ENCODE measurements at places on chromosomes 2 and 18. TPM values are rescaled to one million over a fixed set of nuclear protein-coding genes. Genes with fewer than 3 reads are reported as not detected.

The ALPI gene
- total RNA-seq, result 0.19 TPM

DNA sequence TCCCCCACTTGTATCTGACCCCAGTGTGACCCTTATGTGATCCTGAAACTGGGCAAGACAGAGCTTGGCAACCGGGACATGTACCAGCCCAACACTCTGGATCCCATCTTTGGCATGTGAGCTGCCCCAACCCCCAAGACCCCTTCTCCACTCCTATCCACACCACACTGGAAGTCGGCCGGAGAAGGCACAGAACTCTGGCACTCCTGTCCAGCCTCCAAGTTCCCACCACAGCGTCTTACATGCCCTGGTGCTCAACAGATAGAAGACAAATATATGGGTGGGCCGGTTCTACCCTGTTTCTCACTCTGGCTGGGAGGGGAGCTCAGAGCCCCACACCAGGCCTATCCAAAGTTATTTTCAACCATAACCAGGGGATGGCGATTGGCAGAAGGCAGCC lies 40.8 kb downstream of the LMAN2L start:
- no peak for DNase-seq

- no peak for DNase-seq
Observed at GRCh38 chr2:145591109-145591809, 1071.3 kb upstream of the ZEB2 start.

The MCFD2 gene
- 46.7 TPM for total RNA-seq

DNA sequence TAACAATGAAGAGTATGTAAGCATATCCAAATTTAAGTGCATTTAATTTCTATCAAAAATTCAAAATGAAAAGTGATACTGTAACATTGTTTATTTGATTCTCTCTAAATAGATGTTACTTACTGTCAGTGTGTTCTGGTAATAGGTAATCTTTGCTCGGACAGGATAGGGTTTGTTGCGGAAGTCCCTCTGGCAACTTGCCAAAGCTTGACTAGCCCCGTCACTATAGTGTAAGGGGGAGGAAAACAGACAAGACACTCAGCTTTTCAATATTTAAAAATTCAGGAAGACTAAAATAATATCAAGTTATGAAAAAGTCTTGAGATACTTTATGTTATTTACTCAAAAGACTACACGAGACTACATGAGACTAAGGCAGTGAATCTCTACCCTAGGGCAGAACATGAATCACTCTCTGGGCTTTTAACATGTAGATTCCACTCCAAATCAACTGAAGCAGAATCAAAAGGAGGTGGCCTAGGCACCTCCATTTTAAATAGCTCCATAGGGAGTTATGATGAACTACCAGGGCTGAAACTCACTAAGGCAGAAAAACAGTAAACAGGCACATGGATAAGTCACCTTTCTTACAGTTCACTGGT lies 5.9 kb downstream of the LMAN1 start:
- DNase-seq, result no peak

GRCh38 chr2:236862961-236863728 lies 222.5 kb upstream of the COPS8 start:
- DNase-seq, result no peak
